ENCODE measurements at places on chromosomes 3 and 15. TPM values are rescaled to one million over a fixed set of nuclear protein-coding genes. Genes with fewer than 3 reads are reported as not detected.

The P3H2 gene
- total RNA-seq: 9.0 TPM

The IL17RB gene
- total RNA-seq: 5.5 TPM

- DNase-seq: no peak
Observed at GRCh38 chr3:151216641-151217607, 13.9 kb upstream of the GPR171 start.

DNA sequence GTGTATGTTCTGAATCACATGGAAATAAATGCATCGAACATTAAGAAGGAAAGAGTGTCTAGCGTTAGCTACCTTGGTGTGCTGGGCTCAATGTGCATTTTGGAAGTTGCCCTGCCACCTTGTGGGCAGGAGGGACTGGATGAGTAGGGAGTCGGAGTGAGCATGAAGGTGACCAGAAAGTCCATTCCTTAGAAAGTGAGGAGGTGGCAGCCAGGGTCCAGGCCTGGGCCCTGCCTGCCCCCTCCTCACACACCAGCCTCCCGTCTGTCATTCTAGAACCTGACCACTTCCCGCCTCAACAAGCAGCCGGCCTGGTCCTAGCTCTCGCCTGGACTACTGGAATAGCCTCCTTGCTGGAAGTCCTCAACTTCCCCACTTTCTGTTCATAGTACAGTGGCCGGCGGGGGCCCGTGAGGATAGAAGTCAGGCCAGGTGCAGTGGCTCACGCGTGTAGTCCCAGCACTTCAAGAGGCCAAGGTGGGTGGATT is 10.2 kb upstream of the GATA2 start:
- DNase-seq: peak; percentile 52

The RASGRF1 gene
- total RNA-seq: 0.22 TPM

DNA sequence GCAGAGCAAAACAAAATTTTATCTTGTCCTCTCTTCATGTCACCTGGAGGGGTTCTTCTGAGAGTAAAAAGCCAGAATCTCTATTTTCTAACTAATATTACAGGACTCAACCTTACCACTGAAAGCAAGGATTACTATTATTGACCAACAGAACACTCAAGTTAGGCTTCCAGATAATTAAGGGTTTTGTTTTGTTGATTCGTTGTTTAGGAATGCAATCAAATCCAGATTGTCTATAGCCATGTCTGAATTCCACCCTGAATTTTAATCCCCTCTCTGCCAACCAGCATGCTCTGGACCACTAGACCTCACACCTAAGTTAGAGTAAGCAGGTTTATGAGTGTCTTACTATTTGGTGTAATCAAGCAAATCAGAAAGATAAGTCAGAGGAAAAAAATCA is 90.7 kb downstream of the PEAK1 start:
- DNase-seq: peak; percentile 6

DNA sequence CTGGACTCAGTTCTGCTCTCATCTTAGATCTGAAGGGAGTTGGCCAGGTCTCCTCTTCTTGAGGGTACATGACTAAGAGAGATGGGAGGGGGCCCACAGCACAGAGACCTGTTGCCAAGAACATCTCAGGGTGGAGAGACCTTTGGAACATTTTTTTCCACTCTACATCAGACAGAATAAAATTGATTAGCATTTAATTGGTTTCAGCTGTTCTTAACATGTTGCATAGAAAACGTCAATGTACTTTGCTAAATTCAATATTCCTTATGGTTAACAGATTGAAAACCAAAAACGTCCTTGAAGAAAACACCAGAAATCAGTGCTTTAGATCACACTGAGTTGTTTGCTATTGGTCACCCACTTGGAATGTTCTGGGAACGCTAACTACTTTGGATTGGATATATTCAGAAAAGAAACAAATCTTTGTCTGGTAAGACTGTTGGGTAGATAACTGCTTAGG is 36.4 kb upstream of the FSTL1 start:
- no peak for DNase-seq

- DNase-seq: peak; percentile 78
Observed at GRCh38 chr15:64596701-64597476, 136.5 kb downstream of the ZNF609 start.

- no peak for DNase-seq
Observed at GRCh38 chr3:174614036-174614435, 245.1 kb upstream of the NAALADL2 start.

DNA sequence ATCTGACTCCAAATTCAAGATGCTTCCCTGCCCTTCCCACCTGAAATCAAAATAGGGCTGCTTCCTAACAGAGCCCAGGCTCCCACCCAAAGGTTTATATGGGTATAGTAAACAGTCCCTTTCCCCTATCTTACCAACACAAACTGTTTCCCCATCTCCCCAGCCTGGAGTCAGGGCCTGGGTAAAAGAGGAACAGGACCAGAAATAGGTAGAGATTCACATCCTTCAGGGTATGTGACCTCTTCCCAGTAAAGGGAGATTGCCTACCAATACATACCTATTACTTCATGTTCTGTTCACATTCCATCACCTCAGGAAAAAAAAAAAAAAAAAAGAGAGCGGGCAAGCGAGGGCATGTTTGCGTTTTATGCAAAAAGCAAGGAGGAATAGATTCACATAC is 9.7 kb upstream of the SHF start:
- no peak for DNase-seq

The CPNE9 gene
- not detected for total RNA-seq

The TF gene
- 0.77 TPM for total RNA-seq

DNA sequence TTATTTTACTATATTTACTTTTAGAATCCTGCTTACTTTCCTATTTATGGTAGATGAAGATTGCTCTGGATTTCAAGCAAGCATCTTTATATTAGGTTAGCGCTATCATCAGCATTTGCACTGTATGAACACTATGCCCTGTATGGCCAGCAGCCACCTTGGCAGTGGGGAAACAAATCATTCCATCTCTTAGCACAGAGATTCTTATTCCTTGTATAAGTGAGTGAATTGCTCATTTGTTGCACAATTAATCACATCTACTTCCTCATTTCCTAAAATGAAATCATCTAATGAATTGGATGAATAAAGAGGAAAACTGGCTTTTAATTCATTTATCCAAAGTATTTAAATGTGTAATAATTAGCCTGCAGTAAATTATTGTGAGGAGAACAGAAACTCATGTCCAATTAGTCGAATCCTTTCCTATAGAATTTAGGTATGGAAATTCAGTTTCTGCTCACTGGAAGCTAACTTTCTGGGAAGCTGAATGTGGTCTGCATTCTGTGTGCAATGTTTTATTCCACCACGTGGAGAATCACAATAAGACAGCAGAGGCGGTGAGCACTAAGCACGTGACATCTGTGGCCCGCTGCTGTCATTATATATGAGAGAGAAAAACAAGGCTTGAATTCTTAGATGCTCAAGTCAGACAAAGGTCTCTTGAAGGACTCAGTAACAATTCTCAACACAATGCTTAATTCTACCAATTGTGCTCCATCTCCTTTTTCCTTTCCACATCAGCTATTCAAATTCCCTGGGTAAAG is 93.4 kb downstream of the PEX5L start:
- peak; percentile 23 for DNase-seq

The SPESP1 gene
- total RNA-seq: not detected

- no peak for DNase-seq
Observed at GRCh38 chr3:31096661-31097395, 202.4 kb upstream of the GADL1 start.

The ZBED2 gene
- 0.06 TPM for total RNA-seq

DNA sequence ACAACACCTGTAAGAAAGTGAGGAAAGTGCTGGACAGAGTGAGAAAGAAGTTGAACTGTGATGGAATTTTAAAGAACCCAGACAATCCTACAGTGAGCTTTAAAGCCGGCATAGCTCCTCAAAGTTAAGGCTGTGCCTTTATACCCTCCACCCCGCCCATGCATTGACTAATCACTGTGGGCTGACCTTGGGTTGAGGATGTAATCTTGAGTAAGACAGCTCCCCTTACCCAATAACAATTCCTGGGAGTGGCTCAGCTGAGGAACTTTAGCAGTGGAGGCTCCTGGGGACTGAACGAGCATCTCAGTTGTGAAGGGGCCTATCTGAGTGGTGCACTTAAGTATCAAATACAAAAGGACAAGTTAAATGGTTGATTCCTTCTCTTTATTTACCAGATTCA is 35.7 kb upstream of the ZNF770 start:
- DNase-seq: no peak

The MAGEF1 gene
- 88.1 TPM for total RNA-seq

The MED12L gene
- 16.5 TPM for total RNA-seq

DNA sequence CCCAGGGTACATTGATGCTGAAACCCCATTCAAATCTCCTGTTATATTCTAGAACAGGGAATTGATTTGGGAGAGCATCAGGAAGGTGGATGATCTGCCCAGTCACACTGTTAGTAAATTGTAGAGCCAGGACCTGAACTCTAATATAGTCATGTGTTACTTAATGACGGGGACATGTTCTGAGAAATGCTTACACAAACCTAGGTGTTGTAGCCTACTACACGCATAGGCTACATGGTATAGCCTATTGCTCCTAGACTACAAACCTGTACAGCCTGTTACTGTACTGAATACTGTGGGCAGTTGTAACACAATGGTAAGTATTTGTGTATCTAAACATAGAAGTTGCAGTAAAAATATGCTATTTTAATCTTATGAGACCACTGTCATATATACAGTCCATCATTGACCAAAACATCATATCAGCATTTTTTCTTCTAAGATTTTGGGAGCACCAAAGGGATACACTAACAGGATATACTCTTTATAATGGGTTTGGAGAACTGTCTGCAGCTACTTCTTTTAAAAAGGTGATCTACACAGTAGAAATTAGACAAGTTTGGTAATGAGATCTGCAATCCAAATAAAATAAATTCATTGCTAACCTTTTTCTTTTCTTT is 5.8 kb downstream of the B2M start:
- DNase-seq: no peak

DNA sequence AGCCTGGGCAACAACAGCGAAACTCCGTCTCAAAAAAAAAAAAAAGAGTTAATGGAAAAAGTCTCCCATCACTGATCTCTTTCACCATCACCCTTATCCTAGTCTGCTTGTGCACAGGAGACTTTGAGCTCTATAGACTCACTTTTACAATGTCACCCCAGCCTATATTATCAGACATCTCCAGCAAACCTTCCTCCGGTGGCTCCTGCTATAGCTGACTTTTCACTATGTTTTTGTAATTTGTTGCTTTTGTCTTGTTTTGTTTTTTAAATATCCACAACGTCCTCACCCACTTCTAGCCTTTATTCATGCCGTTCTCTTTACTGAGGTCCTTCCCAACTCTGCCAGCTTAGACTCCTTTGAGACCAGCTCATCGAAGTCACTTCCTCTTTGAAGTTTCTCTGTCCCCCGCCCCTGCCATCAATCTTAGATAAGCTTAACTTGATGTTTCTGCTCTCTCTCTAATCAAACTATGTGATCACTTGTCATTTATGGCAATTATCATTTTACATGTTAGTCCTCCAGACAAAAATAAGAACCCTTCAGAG is 82.7 kb upstream of the CHD2 start:
- no peak for DNase-seq

The PLAAT1 gene
- 5.0 TPM for total RNA-seq

DNA sequence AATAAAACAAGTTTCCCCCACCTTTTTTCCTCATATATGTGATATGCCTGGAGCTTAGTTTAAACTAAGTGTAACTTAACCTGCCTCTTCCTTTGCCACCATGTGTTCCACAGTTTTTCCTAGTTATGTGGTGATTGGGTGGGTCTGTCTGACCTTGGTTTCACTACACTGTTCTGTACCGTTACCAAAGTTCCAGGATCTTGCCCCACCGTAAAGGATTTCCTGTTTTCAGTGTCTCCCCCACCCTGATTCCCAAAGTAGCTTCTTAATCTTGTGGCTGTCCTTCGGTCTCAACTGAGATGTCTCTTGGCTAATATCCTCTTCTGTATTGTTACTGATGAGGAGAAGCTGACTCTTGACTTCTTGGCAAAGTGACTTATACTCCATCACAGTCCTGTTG is 6.4 kb upstream of the MGA start:
- DNase-seq: no peak

The CHAC1 gene
- total RNA-seq: 2.4 TPM

The EPHB3 gene
- 2.3 TPM for total RNA-seq

- peak; percentile 69 for DNase-seq
Observed at GRCh38 chr15:62886431-62887071, 156.0 kb upstream of the TPM1 start.

DNA sequence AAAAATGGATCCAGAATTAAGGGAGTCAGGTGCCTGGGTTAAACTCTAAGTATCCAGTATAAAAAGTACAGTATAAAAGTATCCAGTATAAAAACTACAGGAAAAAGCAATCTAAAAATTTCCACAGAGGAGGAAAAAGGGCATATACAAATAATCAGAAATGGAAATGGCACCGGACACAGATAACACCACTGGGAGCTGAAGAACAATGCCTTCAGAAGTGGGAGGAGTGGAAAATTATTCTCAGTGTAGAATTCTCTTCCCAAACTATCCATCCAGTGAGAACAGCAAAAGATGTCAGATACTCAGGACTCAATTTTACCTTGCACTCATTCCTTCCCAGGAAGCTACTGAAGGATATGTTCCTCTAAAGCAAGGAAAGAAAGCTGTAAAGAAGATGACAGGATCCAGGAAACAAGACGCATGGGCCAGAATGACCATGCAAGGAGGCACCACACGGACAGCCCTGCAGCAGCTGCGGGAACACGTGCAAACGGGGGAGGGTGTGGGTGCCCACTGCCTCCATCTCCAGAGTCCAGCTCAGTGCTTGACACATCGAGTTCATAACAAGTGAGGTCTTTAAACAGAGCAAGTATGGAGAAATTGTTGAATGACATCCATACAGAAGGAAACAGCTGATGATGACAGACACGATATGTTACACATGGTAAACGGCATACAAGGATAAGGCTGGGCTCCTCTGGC is 68.5 kb downstream of the CHSY1 start:
- no peak for DNase-seq

GRCh38 chr3:195812366-195812765 is 637 bp upstream of the MUC4 start:
- DNase-seq: no peak

GRCh38 chr3:50637011-50637410 is 20.1 kb downstream of the MAPKAPK3 start:
- no peak for DNase-seq

GRCh38 chr15:38565287-38565670 is 665 bp upstream of the RASGRP1 start:
- DNase-seq: no peak

DNA sequence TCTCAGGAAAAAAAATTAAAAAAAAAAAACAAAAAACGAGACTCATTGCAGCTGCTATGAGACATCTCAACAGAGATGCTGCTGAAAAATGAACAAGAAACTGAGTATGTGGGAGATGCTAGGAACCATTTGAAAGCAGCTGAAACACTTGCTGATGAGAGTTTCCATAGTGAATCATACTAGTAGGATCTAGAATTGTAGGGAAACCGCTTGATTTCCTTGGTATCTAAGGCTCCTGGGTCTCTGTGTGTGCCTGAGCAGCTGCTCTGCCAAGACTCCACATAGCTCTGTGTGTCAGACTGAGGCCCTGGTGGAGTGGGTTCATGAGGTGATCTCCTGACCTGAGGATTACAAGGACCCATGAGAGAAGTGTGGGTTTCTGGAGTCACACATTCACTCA is 313.4 kb upstream of the NECTIN3 start:
- DNase-seq: no peak

GRCh38 chr3:133734305-133734704 is 11.9 kb upstream of the TF start:
- no peak for DNase-seq

- no peak for DNase-seq
Observed at GRCh38 chr3:27220166-27220565, 149.0 kb downstream of the NEK10 start.
